Cerebellum (tissue), 4 donors: ENCODE measurements at places on chromosomes 2 and 18. TPM values are rescaled to one million over a fixed set of nuclear protein-coding genes. Genes with fewer than 3 reads are reported as not detected.

DNA sequence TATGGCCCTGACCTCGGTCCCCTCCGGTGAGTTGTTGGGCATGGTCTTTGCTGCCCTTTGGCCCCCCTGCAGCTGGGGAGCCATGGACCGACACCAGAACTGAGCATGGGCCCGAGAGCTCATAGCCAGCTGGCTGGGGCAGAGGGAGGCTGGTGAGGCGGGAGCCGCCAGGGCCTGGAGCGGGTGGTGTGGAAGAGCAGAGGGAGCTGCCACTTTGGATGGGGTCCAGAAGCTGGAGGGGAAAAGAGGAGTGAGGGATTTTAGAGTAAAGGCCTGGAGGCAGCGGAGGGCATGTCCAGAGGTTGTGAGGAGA, 16.5 kb upstream of the CNNM3 start:
- no peak for DNase-seq

DNA sequence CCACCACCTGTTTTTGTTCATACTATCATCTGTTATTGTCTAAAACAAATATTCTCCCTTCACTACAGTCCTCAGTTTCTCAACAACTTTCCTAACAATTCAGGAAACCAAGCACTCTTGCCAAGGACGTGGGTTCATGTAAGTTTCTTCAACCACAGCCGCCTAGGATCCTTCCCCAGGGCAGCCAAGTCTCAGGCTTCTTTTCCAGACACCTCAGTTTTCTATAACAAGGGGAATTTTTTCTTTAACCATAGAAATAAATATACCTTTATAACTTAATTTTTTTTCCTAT, 39.4 kb upstream of the AGPS start:
- DNase-seq, result no peak

The ICOS gene
- total RNA-seq, result not detected

DNA sequence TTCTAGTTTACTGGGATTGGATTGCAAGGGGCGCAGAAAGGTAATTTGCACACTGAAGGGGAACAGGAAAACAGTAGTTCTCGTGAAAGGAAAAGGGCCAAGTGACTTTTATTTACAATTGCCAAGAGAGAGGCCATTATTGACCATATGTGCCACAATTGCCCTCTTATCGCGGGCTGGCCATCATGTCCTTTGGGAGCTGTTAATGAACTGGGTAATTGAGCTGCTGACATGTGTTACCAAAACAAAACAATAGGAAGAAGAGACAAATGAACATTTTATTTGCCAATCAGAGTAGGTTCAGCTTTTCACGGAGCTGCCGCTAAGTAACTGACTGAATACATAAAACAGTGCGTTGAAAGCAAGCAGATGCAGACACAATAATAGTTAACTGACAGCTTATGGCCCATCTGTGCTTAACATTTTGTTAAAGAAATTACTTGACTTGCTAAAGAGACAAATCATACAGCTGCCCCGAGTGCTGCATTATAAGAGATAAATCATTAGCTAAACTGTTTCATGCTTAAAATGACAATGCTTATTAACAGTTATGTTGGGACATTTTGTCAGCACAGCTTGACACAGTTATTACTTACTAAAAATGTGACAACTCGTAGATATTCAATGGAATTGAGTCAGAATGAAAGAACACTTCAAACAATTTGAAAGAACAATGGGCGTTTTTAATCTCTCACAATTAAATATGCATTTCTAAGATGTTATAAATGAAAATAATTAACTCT, 57.5 kb downstream of the PAX3 start:
- DNase-seq, result no peak

DNA sequence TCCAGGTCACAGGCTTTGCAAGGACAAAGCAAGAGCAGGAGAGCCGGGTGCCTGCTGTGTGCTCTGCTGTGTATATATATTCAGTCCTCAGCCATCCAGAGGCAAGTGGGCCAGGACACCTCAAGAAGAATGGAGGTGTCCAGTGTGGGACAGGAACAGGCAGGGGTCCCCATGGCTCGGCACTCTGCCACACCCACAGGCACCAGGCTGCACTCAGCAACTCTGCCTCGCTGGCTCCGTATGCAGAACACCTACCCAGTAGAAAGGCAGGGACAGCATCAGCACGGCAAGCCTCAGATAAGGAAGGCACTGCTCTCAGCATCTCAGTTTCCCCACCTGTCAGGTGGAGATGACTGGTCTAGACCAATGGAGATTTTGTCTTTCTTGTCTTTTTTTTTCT, 57.8 kb downstream of the DNMT3A start:
- DNase-seq, result no peak

GRCh38 chr2:64970495-64970894, 18.7 kb upstream of the SLC1A4 start:
- peak; percentile 87 for DNase-seq

The APCDD1 gene
- 41.6 TPM for total RNA-seq

The GALM gene
- total RNA-seq, result 8.4 TPM

DNA sequence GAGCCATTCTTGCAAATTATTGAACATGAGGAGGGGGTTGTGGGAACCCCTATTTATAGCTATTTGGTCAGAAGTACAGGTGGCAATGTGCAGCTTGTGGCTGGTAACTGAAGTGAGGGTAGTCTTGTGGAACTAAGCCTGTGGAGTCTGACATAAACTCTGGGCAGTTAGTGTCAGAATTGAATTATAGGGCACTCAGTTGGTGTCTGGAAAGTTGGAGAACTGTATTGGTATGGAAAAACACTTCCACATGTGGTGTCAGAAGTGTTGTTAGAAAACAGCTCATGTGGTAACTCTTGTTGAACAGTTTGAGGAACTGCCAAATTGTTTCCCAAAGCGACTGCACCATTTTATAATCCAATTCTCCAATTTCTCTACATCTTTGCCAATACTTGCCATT, 7.5 kb downstream of the RALBP1 start:
- no peak for DNase-seq

The TLX2 gene
- total RNA-seq, result not detected

DNA sequence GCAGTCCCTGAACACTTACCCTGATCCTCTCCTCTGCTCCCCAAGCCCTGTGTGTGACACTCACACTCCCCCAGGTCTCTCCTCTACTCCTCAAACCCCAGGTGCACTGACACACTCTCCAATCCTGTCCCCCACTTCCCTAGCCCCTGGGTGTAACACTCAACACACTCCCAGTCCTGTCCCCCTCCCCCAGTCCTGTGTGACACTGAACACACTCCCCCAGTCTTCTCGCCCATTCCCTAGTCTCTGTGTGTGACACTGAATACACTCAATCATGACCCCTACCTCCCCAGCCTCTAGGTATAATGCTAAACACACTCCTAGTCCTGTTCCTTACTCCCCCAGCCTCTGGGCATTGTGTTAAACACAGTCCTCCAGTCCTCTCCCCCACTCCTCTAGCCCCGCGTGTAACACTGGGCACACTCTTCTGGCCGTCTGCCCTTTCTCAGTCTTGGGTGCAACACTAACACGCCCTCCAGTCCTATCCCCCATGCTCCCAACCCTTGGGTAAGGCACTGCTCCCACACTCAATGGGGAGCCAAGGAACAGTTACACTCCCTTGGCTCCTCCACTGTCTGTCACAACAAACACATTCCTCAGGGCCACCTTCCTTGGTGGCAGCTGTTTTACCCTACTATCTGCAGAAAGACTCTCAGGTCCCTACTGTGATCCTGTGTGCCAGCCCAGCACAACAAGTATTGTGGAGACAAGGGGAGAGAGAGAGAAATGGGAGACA, 82.5 kb upstream of the PKDCC start:
- no peak for DNase-seq

GRCh38 chr2:154620471-154620870, 78.0 kb upstream of the KCNJ3 start:
- no peak for DNase-seq

The MAB21L4 gene
- not detected for total RNA-seq

DNA sequence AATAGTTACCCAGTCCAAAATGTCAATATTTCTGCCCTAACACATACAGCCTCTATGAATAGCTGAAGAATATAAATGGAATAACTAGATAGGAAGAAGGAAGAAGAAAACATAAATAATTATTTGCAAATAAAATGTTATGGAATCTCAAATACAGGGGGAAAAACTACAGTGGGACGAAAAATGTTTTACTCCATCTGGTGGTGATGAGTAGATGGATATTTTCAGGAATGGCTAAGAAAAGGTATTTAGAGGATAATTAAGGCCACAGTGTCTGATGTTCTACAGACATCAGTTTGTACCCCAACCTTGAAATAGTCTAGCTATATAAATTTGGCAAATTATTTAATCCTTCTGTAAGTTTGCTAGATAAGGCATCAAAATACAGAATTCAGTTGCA, 178.1 kb upstream of the FSHR start:
- DNase-seq, result peak; percentile 6

The ARPC2 gene
- 103 TPM for total RNA-seq

The HOXD9 gene
- not detected for total RNA-seq

The DNER gene
- 167 TPM for total RNA-seq

DNA sequence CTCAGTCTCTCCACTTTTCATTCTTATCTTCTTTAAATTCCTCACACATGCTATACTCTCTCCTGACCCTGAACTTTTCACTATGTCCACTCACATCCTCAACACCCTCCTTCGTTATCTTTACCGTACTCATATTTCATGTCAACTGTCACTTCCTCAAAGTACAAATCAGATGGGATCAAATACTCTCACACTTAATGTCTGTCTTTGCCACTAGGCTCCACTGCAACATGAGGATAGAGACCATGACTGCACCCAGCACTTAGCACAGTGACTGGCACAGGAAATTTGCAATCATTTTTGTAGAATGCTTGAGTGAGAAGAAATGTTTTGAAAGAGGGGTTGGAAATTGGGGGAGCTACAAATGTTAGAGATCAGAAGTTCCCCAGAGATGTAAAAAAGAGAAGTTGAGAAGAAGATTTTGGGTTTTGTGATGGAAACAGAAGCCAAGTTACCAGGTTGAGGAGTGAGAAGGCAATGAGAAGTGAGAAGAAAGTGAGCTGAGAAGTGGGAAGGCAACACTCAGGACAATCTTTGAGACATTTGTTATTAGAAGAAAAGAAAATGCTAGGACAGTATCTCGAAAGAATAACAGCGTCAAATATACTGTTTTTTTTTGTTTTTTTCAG, 87.0 kb downstream of the CCDC141 start:
- no peak for DNase-seq

- no peak for DNase-seq
These were observed 903 bp upstream of the EVX2 start for GRCh38 chr2:176084611-176085119.

- DNase-seq, result no peak
These were observed 42.0 kb downstream of the OXER1 start for GRCh38 chr2:42721898-42722297.

The CNTNAP5 gene
- total RNA-seq, result 49.7 TPM

The SCN9A gene
- 69.0 TPM for total RNA-seq

The ABCG8 gene
- total RNA-seq, result 0.27 TPM

- DNase-seq, result no peak
These were observed 56.6 kb upstream of the TLK1 start for GRCh38 chr2:171217330-171217729.

GRCh38 chr2:100560216-100560830, 2.5 kb upstream of the PDCL3 start:
- DNase-seq, result no peak

GRCh38 chr2:39524061-39524460, 87.0 kb upstream of the MAP4K3 start:
- DNase-seq, result no peak

GRCh38 chr2:189143925-189144324, 35.6 kb downstream of the COL5A2 start:
- no peak for DNase-seq

GRCh38 chr2:148557844-148558436, 86.6 kb upstream of the EPC2 start:
- DNase-seq, result no peak

- peak; percentile 17 for DNase-seq
These were observed 43.5 kb downstream of the CYP27C1 start for GRCh38 chr2:127176371-127177311.

GRCh38 chr2:83615511-83615910, 843.6 kb downstream of the SUCLG1 start:
- DNase-seq, result no peak

The RAB17 gene
- total RNA-seq, result 0.36 TPM

DNA sequence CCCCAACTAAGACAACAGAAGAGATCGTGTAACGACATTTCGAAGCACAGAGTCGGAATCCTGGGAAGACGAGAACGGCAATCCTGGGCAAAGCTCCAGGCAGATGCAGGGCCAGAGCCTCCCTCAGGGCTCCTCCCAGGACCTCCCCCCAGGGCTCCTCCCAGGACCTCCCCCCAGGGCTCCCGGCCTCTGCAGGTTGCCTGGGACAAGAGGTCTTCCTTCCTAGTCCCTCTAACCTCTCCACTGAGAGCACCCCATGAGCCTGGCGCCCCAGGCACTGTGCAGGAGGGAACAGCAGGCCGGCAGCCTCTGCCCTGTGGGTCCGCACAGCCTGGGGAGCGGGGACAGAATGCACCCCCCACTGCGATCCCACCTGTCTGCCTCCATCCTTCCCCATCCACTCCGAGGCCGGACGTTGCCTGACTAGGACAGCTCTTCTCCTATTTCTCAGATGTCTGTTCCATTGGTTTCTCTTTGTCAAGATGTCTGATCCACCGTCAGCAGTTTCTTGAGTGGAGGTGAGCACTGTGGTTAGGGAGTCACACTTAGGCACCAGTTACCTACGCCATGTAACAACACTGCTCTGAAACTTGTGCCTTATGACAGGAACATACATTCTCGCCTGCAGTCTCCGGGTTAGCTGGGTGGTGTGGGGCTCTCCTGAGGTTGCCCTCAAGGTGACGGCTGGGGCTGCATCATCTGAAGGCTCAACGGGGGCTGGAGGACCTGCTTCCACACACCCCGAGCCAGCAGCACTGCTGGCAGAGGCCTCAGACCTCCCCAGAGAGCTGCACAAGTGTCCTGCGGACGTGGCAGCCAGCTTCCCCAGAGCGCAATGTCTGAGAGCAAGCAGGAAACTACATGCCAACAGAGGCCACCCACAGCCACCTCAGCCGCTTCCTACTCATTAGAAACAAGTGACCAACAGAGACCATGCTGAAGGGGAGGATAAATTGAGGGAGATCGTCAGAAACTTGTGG, 28.9 kb downstream of the ADI1 start:
- no peak for DNase-seq
